Central memory CD8-positive, alpha-beta T cell (primary cell): ENCODE measurements at places on chromosomes 4 and X.

- H3K4me1 ChIP-seq: no peaks in the 10 kb centered on the region
- H3K4me3 ChIP-seq: no peak overlapping the region
Observed at GRCh38 chr4:109910256-109910655, 2.4 kb upstream of the EGF start.

DNA sequence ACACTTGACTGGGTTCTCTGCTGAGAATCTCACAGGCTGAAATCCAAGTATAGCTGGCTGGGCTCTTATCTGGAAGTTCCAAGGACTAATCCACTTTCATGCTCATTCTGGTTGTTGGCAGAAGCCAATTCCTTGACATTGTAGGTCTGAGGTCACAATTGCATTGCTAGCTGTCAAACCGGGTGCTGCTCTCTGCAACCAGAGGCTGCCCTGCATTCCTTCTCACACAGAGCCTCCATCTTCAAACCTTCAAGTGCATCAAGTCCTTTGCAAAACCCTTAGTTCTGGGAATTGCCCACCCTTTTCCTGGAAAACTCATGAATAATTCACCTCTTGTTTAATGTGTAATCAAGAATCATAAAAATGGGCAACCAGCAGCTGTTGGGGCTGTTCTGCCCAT is 404.2 kb downstream of the KCNIP4 start:
- no peak overlapping the region for H3K27ac ChIP-seq
- no peaks in the 10 kb centered on the region for H3K4me1 ChIP-seq
- H3K4me3 ChIP-seq: no peak overlapping the region
- no peak for DNase-seq

GRCh38 chrX:9717376-9717775 is 48.3 kb downstream of the GPR143 start:
- no peak overlapping the region for H3K27ac ChIP-seq
- H3K27me3 ChIP-seq: no peaks in the 10 kb centered on the region
- no peak overlapping the region for H3K4me3 ChIP-seq
- H3K4me1 ChIP-seq: no peaks in the 10 kb centered on the region
- DNase-seq: no peak
- H3K36me3 ChIP-seq: peaks cover 15% of the 10 kb centered on the region

DNA sequence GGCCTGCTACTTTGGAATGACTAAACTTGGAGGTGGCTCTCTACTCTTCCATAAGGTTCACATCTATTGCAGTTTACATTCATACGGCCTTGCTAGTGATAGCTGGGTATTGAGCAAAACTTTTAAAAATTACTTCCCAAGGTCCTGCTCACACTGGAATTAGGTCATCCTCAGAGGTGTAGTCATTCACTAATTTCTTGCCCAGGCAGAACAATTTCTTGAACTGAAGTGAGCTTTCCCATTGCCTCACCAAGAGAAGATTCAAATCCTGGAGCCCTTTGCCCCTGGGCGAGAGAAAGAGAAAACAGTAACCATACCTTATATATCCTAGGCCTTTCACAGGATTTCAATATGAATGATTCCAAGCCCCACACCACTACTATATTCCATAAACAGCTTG is 109.2 kb downstream of the GUCY2F start:
- no peak overlapping the region for H3K27ac ChIP-seq
- H3K4me1 ChIP-seq: no peaks in the 10 kb centered on the region

DNA sequence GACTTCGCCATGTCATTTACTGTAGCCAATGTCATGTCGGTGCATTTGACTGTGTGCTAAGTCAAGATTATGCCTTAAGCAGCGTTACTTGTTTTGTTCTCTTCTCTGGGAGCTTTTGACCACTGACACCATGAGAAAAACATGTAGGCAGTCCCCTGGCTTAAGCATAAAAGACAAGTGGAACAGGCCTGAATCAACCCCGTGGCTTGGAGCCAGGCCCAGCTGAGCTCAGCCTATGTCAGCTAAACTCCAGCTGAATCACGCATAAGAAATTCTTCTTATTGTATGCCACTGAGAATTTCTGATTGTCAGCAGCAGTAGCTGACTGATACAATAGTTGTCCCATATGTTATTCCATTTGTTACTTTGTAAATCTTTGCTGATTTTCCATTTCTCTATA is 261.9 kb downstream of the CBLL2 start:
- DNase-seq: no peak
- H3K27me3 ChIP-seq: no peaks in the 10 kb centered on the region
- H3K27ac ChIP-seq: no peak overlapping the region

GRCh38 chr4:130712038-130712437 is 1616.1 kb downstream of the C4orf33 start:
- no peak for DNase-seq
- no peak overlapping the region for H3K4me3 ChIP-seq
- no peaks in the 10 kb centered on the region for H3K36me3 ChIP-seq
- no peaks in the 10 kb centered on the region for H3K27me3 ChIP-seq

- H3K36me3 ChIP-seq: no peaks in the 10 kb centered on the region
- no peak for DNase-seq
- H3K27ac ChIP-seq: no peak overlapping the region
- no peaks in the 10 kb centered on the region for H3K27me3 ChIP-seq
Observed at GRCh38 chrX:22378296-22378695, 105.6 kb downstream of the CBLL2 start.
